ENCODE measurements at places on chromosomes 13 and 19.

DNA sequence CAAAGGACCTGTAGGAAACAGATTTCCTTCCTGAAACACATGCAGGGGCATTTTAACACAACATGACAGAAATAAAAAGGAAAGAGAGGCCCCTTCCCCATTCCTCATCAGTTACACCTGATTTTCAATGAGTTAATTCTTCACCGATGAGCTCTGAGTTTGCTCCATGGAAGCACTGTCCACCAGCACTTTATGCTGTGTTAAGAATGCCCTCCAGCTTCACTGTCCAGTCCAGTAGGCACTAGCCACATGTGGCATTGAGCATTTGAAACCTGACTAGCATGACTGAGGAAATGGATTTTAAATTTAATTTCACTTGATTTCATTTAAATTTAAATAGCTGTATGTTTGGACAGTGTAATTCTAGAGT lies 217.2 kb upstream of the SLC10A2 start:
- no peaks in the 10 kb centered on the region for H3K36me3 ChIP-seq
- H3K27me3 ChIP-seq, result no peaks in the 10 kb centered on the region
- H3K27ac ChIP-seq, result no peak overlapping the region
- no peak overlapping the region for H3K4me3 ChIP-seq
- DNase-seq, result no peak

GRCh38 chr19:46678110-46678732 lies 17.2 kb upstream of the DACT3 start:
- no peaks in the 10 kb centered on the region for H3K27me3 ChIP-seq
- H3K36me3 ChIP-seq, result peaks cover 77% of the 10 kb centered on the region
- H3K4me1 ChIP-seq, result no peaks in the 10 kb centered on the region
- H3K27ac ChIP-seq, result no peak overlapping the region

DNA sequence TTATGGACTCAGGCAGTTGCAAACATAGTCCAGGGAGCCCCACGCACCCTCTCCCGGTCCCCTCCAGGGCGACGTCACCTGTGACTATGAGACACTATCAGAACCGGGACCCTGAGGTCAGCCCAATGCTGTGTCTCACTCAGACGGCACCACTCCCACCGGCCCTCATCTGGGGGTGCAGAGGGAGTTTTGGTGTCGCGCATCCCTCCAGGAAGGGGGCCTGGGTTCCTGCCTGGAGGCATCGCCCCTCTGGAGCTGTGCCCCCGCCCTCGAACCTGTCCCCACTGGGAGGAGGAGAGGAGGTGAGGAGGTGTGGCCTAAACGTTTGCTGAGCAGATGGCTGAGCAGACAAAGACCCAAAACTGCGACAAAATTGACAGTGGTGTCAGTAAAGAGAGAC lies 51.2 kb downstream of the GADD45B start:
- no peak overlapping the region for H3K4me3 ChIP-seq
- H3K36me3 ChIP-seq, result peaks cover 6% of the 10 kb centered on the region

DNA sequence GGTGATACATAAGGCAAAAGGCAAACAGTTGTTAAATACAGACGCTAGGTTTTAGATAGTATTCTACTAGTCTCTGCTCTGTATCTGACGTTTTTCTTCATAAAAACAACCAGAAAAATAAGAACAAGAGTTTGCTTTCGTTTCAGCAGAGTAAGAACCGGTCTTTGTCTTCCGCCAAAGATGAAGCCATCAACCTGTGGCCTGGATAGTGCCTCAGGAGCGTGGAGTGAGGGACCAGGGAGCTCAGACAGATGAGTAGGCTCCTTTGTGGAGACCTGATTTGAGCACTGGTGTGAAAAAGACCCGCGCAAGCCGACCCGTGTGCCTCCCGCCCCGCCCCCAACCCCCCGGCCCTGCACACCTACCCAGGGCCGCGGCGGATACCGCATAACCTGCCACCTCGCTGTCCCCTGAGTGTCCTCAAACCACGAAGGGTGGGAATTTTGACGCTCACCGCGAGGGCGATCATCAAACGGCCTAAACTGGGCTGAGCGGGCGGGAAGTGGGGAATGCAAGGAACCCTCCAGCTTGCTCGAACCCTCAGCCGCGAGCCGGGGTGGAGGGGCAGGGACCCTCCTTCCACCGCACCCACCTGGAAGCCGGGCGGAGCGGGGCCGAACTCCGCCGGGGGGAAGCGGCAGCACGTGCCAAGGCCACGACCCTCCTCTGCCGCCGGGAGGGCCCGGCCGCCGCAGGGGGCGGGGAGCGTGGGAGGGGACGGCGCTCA lies 866 bp upstream of the LMO7 start:
- peaks cover 5% of the 10 kb centered on the region for H3K36me3 ChIP-seq
- no peaks in the 10 kb centered on the region for H3K27me3 ChIP-seq

GRCh38 chr13:62207388-62207787 lies 791.7 kb upstream of the PCDH20 start:
- H3K27ac ChIP-seq, result no peak overlapping the region
- DNase-seq, result no peak
- no peaks in the 10 kb centered on the region for H3K4me1 ChIP-seq
- no peak overlapping the region for H3K4me3 ChIP-seq

GRCh38 chr19:35931874-35932202 lies 4.3 kb upstream of the LRFN3 start:
- DNase-seq, result no peak
- peak overlapping the region; percentile 69 for H3K4me3 ChIP-seq
- H3K27me3 ChIP-seq, result peaks cover 11% of the 10 kb centered on the region
- H3K36me3 ChIP-seq, result peaks cover 13% of the 10 kb centered on the region
- H3K27ac ChIP-seq, result peak overlapping the region; percentile 46

DNA sequence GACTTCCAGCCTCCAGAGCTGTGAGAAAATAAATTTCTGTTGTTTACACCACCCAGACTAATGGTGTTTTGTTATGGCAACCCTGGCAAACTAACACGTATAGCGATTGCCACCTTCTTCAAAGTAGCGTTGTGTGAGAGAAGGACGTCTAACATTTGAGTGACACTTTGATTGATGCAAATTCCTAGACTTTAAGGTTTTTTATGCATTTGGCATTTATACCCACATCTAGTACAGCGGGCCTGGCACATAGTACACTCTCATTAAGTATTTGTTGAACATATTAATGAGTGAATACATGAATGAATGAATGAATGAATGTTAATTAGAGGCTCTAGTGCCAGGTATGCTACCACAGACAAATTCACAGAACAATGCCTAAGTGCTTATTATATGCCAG lies 36.7 kb downstream of the POU4F1 start:
- no peaks in the 10 kb centered on the region for H3K4me1 ChIP-seq
- H3K36me3 ChIP-seq, result no peaks in the 10 kb centered on the region
- no peak overlapping the region for H3K27ac ChIP-seq
- H3K27me3 ChIP-seq, result no peaks in the 10 kb centered on the region

DNA sequence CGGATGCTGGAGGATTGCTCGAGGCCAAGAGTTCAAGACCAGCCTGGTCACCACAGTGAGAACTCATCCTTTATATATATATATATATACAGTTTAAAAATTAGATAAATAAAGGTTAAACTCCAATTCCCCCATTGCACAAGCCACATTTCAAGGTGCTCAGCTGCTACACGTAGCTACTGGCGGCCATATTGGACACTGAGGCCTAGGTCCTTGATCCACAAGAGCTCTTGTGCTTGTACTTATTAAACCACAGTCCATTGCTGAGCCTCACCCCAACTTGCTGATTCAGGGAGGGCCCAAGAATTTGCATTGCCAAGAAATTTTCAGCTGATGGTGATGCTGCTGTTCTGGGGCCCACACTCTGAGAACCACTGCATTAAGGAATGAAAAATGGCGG lies 9.6 kb downstream of the TTC9B start:
- no peak overlapping the region for H3K4me3 ChIP-seq
- peaks cover 9% of the 10 kb centered on the region for H3K36me3 ChIP-seq
- H3K27ac ChIP-seq, result no peak overlapping the region
- no peaks in the 10 kb centered on the region for H3K4me1 ChIP-seq
- no peak for DNase-seq
- no peaks in the 10 kb centered on the region for H3K27me3 ChIP-seq

- no peak overlapping the region for H3K27ac ChIP-seq
- peaks cover 18% of the 10 kb centered on the region for H3K4me1 ChIP-seq
- H3K36me3 ChIP-seq, result peaks cover 35% of the 10 kb centered on the region
- no peaks in the 10 kb centered on the region for H3K27me3 ChIP-seq
- no peak overlapping the region for H3K4me3 ChIP-seq
Measured at GRCh38 chr19:15197942-15198341, 2.9 kb downstream of the NOTCH3 start.

DNA sequence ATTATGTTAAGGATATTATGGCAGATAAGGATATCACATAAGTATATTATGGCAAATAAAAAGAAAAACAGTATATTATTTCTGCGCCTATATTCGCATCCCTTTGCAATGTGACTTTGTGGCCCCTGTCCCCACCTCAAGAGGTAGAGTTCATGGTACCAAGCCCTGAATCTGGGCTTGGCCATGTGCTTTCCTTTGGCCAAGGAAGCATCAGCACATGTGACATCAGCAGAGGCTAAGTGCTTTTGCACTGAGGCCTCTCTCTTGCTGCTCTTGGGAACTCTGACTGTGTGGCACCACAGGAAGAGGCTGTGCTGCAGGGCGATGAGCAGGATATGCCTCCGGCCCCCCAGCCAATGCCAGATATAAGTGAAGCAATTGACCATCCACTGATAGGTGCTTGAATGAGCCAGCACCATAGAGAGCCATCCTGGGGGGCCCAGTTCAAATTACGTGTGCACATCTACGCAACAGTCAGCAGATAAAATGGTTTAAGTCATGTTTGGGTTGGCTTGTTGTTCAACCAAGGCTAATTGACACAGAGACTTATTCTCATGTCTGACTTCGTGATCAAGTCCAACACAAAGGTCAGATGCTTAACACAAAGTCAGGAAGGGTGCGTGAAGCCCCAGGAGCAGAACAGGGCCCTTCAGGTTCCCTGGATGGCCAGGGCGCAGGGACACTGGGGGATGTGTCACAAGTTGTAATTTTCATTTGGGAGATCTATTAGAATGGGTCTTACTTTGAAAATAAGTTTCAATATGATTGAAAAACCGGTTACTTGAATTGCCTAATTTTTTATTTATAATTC lies 173.3 kb downstream of the COL4A1 start:
- no peak for DNase-seq
- no peaks in the 10 kb centered on the region for H3K27me3 ChIP-seq
- no peaks in the 10 kb centered on the region for H3K4me1 ChIP-seq

DNA sequence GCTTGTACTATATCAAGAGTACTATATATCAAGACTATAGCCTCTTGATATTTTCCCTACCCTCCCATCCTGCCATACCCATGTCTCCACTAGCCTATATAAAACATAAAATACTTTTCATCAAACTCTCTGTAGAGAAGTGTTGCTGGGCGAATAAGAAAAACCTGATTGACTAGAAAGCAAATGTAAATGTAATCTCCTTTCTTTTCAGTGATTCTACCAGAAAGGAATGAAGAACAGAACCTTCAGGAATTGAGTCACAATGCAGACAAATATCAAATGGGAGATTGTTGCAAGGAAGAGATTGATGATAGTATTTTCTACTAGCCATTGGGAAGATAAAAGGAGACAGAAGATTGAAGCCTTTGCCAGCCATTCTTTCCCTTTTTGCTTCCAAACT lies 89.2 kb downstream of the KCNRG start:
- H3K27ac ChIP-seq, result peak overlapping the region; percentile 56
- H3K4me1 ChIP-seq, result peaks cover 19% of the 10 kb centered on the region
- peaks cover 8% of the 10 kb centered on the region for H3K36me3 ChIP-seq
- H3K4me3 ChIP-seq, result no peak overlapping the region
- DNase-seq, result no peak
- no peaks in the 10 kb centered on the region for H3K27me3 ChIP-seq

- no peaks in the 10 kb centered on the region for H3K27me3 ChIP-seq
- H3K36me3 ChIP-seq, result no peaks in the 10 kb centered on the region
- H3K27ac ChIP-seq, result no peak overlapping the region
- H3K4me1 ChIP-seq, result peaks cover 9% of the 10 kb centered on the region
- DNase-seq, result no peak
- no peak overlapping the region for H3K4me3 ChIP-seq
Measured at GRCh38 chr13:23778002-23778652, 111.1 kb downstream of the MIPEP start.

- no peaks in the 10 kb centered on the region for H3K27me3 ChIP-seq
- DNase-seq, result no peak
- no peaks in the 10 kb centered on the region for H3K4me1 ChIP-seq
- no peak overlapping the region for H3K27ac ChIP-seq
Measured at GRCh38 chr19:55085923-55086715, 10.4 kb downstream of the EPS8L1 start.

DNA sequence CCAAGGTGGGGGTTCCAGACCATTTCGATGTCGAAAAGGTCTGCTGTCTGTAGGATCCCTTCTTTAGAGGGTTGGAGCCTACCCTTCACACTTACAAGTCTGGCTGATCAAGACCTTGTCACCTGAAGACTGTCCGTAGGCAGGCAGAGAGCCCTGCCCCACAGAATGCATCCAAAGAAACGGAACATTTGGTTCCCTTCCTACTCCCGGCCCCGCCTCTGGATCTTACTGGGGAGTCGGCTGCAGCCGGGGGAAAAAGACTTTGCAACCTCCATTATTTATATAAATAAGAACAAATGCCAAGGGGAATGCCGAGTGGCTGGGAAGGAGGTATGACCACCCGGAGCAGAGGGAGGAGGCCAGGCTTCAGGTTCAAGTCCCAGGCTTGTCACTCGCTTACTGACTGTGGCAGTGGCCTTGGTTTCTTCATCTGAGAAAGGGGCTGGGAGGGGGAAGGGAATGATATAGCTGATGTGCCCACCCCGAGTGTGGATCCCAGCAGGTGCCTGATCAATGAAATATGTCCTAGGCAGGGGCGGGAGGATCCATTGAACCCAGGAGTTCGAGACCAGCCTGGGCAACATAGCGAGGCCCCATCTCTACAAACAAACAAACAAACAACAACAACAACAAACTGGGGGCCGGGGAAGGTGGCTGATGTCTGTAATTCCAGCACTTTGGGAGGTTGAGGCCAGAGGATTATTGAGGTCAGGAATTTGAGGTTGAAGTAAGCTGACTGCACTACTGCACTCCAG lies 48.7 kb downstream of the RFX2 start:
- H3K36me3 ChIP-seq, result peaks cover 7% of the 10 kb centered on the region
- no peak for DNase-seq
- H3K4me1 ChIP-seq, result peaks cover 39% of the 10 kb centered on the region
- no peak overlapping the region for H3K4me3 ChIP-seq

GRCh38 chr13:113883921-113884804 lies 20.3 kb upstream of the GAS6 start:
- H3K27me3 ChIP-seq, result no peaks in the 10 kb centered on the region
- no peak overlapping the region for H3K27ac ChIP-seq
- H3K4me1 ChIP-seq, result no peaks in the 10 kb centered on the region
- no peak for DNase-seq
- no peaks in the 10 kb centered on the region for H3K36me3 ChIP-seq
